Neural progenitor cell (in vitro differentiated cells): ENCODE measurements at places on chromosomes 2 and 18. TPM values are rescaled to one million over a fixed set of nuclear protein-coding genes. Genes with fewer than 3 reads are reported as not detected.

- no peak for DNase-seq
Observed at GRCh38 chr2:235611349-235611748, 117.5 kb downstream of the AGAP1 start.

The UGT1A3 gene
- not detected in 2 replicates for total RNA-seq

The MAP4K3 gene
- 35.4 and 79.5 TPM in 2 replicates for total RNA-seq

GRCh38 chr2:120551522-120551921 lies 184.1 kb upstream of the GLI2 start:
- no peak for DNase-seq

DNA sequence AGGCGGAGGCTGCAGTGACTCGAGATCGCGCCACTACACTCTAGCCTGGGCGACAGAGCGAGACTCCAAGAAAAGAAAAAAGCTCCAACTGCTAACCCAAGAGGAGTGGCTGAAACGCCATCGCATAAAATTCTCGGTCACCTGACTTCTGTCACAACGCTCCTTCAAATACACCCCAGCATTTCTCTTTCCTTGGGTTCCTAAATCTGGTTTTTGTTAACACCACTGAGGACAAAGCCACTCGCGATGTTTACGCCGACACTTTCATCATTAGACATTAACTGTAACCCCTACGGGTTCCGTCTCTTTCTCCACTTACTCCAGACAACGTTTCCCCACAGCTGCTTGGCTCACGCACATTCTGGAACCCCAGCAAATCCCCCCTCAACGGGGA lies 679 bp downstream of the CLK1 start:
- peak; percentile 25 for DNase-seq

- DNase-seq = no peak
Observed at GRCh38 chr18:63309422-63309821, 10.1 kb downstream of the BCL2 start.

DNA sequence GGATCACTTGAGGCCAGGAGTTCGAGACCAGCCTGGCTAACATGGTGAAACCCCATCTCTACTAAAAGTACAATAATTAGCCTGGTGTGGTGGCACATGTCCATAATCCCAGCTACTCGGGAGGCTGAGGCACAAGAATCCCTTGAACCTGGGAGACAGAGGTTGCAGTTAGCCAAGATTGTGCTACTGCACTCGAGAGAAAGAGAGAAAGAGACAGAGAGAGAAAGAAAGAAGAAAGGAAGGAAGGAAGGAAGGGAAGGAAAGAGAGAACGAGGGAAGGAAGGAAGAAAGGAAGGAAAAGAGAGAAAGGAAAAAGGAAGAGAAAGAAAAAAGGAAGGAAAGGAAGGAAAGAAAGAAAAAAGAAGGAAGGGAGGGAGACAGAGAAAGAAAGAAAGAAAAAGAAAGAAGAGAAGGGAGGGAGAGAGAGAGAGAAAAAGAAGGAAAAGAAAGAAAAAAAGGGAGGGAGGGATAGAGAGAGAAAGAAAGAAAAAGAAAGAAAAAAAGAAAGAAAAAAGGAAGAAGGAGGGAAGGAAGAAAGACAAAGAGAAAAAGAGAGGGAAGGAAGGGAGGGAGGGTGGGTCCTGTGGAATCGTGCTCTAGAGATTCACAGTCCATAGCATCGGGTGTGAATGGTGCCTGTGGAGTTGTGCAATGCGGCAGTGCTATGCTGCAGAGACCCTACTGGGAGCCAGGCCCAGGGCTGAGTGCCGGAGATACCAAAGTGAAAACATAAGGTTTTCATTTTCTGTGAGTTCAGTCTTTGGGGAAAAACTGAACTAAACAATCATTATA lies 4.6 kb upstream of the SDC1 start:
- DNase-seq = no peak

The SNORC gene
- 2.6 TPM in 1 of 2 replicates, not detected in the other for total RNA-seq

GRCh38 chr2:175175320-175175719 lies 6.2 kb downstream of the ATP5MC3 start:
- no peak for DNase-seq

The CDCA7 gene
- total RNA-seq = 31.4 and 36.8 TPM in 2 replicates

The DSG3 gene
- total RNA-seq = not detected in 2 replicates

GRCh38 chr2:133828913-133829312 lies 260.6 kb upstream of the NCKAP5 start:
- no peak for DNase-seq

- no peak for DNase-seq
Observed at GRCh38 chr18:62518460-62519375, 4.1 kb upstream of the ZCCHC2 start.

GRCh38 chr2:23745726-23746105 lies 181.2 kb downstream of the ATAD2B start:
- no peak for DNase-seq

GRCh38 chr2:209334188-209335017 lies 89.4 kb upstream of the MAP2 start:
- peak; percentile 78 for DNase-seq

The SP140 gene
- 0.06 TPM in 1 of 2 replicates, not detected in the other for total RNA-seq

The SULT1C3 gene
- not detected in 2 replicates for total RNA-seq

The ASB18 gene
- total RNA-seq = not detected in 2 replicates

- no peak for DNase-seq
Observed at GRCh38 chr2:9708683-9709538, 78.1 kb upstream of the YWHAQ start.

DNA sequence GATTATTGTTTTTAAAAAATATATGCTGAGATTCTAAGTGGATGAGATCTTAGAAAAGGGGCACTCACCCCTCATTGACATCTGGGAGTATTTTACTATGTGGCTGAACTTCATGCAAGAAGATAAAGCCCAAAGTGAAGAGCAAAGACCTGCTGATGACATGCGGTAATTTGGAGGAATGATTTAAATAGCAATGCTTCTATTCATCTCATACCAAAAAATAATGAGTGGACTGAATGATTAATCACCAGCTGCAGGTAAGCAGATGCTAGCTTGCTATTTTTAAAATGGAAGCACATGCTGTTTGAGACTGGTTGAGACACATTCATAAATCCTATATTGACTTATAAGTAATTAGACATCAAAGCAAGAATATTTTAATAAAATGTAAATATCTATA lies 12.7 kb upstream of the CDK15 start:
- no peak for DNase-seq

DNA sequence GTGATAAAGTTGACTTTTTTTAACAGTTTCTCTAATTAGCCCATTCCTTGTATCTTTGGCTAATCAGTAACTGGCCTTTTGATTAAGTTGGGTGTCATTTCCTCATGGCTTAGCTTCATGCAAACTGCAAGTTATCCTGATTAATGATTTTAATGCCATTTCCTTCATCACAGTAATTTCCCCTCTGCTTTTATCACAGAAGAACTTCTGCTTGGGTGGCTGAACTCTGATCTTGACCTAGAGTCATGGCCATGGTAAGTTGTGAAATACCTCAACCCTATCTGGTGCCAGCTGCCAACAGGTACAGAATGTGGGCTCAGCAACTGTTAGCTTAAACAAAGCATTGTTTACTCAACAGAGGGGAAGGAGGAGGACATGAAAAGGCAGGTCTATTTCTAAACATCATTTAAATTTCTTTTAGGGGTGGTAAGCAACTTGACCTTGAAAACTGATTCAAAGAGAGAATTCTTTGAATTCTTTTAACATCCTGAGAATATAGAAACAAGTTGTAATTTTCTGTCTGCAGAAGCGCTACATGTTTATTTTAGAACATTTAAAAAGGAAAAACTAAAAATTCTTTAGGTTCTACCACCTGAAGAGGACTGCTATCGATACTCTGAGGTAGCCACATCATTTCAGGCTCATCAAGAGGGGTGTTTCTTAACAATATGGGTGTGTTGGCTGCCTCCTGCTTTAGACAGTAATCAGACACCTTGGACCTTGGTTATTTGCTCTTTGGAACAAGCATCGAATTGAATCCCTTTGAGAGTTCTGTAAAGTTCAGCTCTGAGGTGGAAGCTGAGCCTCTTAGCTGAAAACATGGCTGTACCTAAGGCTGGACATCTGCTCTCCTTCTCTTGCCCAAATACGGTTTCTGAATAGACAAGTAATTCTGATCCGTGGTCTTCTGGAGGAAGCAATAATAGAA lies 39.7 kb downstream of the ANXA4 start:
- DNase-seq = no peak

GRCh38 chr2:134230885-134231284 lies 23.0 kb upstream of the MGAT5 start:
- no peak for DNase-seq

The NR4A2 gene
- 0.37 and 0.56 TPM in 2 replicates for total RNA-seq

DNA sequence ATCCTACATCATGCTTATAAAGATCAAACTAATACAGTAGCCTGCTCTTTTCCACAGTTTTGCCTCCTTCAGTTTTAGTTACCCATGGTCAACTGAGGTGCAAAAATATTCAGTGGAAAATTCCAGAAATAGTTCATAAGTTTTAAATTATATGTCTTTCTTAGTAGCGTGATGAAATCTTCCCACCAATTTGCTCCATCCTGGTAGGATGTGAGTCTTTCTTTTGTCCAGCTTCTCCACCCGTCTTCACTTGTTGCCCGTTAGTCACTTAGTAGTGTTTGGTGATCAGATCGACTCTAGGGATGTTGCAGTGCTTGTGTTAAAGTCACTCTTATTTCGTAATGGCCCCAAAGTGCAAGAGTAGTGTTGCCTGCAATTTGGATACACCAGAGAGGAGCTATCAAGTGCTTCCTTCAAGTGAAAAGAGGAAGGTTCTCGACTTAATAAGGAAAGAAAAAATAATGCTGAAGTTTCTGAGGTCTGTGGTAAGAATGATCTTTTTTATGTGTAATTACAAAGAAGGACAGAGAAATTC lies 57.0 kb downstream of the CEP192 start:
- no peak for DNase-seq

The MBP gene
- total RNA-seq = 0.64 and 2.1 TPM in 2 replicates

- DNase-seq = no peak
Observed at GRCh38 chr18:79611040-79611681, 68.4 kb upstream of the CTDP1 start.

The ZSWIM2 gene
- 0.39 TPM in 1 of 2 replicates, not detected in the other for total RNA-seq

DNA sequence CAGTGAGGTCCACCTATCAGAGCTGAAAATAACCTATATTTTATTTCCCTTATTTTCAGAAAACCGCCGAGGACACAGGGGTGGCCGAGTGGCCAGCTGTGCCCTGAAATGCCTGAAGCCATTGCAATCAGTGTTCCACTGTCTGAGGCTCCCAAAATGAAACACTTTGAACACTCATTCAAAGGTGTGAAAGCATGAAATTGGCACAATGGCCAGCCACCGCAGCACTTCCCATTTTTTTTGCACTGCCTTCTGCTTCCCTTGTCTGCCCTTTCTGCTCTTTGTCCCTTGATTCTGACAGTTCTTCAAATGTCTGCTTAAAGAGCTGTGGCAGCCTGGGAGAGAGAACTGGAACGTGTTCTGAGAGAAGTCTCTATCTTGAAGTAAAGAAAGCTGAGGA lies 1127.5 kb upstream of the CELF4 start:
- no peak for DNase-seq

DNA sequence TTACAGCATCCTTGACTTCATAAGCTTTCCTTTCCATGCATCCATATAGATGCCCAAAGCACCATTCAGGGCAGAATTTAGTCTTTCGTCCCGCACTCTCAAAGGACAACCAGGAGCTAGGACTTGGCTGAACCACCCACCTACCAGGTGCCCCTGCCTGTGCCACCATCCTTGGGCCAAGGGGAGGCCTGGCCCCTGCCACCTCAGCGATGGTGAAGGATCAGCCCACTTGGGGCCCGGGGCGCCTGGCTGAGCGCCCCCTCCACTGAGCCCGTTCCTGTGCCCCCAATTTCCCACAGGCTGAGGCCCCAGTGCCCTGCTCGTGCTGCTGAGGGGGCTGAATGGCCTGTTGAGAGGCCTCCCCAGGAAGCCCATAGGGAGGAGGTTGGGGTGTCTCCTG lies 33.3 kb upstream of the ALPP start:
- no peak for DNase-seq

The C1QL2 gene
- total RNA-seq = not detected in 2 replicates

- DNase-seq = peak; percentile 80
Observed at GRCh38 chr2:71223767-71224333, 3.1 kb downstream of the PAIP2B start.

- DNase-seq = no peak
Observed at GRCh38 chr2:54469484-54470053, 13.4 kb downstream of the SPTBN1 start.

DNA sequence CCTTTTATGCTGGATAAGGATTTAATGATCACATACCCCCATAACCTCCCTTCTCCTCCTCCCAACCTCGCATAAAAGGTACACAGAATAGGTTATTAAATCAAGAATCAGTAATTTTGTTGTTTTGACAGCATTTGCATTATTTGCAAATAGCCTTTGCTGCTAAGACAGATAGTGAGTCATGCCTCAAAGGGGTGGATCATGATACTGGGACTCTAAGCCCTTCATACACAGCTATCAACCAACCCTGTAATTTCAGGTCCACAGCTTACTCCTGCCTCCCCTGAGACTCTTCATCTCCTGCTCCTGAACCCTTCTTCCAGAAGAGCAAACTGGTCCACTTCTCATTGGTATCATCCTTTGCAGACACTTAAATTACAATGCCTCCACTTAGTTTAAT lies 73.8 kb upstream of the KLHL29 start:
- no peak for DNase-seq

DNA sequence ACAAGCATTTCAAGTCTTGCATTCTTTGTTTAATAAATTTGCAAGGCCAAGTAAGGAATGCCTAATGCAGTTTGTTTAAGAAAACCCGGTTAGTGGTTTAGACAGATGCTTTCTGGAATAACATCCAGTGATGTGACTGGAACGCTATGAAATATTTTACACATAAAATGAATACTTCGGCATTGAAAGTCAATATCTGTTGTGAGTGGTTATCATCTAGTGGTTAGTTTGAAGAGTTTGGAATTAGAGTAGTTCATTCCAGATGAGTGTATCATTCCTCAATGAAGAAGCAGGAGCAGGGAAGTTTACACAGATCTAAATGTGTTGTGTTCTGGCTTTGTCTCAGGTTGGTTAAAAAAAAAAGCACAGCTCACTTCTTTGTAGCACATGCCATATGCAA lies 608.0 kb upstream of the PIK3C3 start:
- DNase-seq = no peak
